ENCODE measurements at places on chromosomes 1 and 21.

DNA sequence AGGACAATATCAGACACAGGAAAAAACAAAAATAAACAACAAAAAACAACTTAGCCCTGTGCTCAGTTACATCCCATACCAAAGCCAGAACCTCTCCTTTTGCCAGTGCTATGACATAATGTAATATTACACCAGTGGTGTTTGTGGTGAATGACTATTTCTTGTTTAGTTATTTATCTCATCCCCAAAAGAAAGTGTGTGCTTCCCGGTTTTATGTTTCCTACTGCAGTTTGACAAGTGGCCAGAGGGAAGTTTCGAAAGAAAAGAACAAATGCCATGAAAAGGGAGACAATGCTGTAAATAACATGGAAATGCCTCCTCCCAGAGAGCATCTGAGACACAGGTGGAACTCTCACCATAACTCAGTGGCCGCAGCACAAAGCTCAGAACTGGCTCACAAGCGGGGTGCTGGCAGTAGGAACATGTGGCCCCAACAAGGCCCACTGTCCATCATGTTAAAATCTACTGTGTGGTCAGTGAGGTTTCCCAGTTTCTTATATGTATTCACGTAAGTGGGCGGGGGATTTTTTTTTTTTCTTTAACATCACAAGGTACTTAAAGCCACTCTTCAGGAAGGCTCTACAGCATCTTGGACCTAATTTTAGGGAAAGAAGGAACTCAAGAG lies 158.2 kb downstream of the BARHL2 start:
- DNase-seq = no peak

GRCh38 chr1:32813941-32814739 lies 3.0 kb downstream of the YARS1 start:
- no peak for DNase-seq

GRCh38 chr1:118291661-118292060 lies 106.6 kb upstream of the SPAG17 start:
- DNase-seq = no peak

GRCh38 chr1:217647791-217648190 lies 16.6 kb downstream of the SPATA17 start:
- no peak for DNase-seq

DNA sequence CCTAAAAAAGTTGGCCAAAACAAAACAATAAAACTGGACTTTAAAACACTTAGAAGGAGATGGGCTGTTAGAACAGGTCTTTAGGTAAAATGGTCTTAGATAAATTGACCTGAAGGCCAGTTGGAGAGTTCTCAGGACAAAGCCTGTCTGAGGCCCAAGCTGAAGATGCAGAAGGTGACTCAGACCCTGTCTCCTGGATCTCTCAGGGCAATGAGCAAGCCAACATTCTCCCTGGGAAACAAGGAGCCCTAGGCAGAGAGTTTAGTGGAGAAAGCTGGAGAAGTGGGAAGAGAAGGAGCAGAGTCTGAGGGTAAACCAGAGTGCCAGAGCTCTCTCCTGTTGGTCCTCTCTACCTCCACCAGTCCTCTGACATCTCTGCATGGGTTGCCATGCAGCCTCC lies 70.1 kb downstream of the FCRL5 start:
- DNase-seq = no peak

GRCh38 chr1:156463874-156464273 lies 36.7 kb downstream of the MEF2D start:
- no peak for DNase-seq

DNA sequence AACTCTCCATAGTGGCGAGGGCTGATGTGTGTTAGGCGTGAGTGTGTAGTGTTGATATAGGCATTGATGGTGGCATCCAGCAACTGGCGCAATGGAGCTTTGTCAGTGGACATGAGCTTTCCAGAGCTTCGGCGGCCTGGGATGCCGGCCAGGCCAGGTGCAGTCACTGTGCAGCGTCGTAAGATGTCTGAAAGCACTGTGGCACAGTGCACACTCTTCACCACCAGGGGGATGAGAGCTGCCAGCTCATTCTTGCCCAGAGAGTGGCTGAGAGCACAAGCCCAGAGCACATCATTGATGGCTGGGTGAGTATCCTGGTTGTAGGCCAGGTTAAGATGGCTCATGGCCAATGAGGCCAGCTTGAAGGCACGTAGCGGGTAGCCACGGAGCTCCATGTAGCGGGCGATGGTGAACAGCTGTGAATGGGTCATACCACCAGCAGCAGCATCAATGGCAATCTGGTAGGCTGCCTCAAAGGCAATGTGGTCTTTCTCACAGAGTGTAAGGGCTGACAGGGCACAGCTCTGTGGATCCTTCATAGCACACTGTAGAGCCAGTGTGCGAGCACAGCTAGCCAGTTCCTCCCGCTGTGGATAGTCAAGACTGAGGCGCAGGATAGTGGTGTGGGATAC lies 6.7 kb downstream of the UROD start:
- DNase-seq = peak; percentile 69

DNA sequence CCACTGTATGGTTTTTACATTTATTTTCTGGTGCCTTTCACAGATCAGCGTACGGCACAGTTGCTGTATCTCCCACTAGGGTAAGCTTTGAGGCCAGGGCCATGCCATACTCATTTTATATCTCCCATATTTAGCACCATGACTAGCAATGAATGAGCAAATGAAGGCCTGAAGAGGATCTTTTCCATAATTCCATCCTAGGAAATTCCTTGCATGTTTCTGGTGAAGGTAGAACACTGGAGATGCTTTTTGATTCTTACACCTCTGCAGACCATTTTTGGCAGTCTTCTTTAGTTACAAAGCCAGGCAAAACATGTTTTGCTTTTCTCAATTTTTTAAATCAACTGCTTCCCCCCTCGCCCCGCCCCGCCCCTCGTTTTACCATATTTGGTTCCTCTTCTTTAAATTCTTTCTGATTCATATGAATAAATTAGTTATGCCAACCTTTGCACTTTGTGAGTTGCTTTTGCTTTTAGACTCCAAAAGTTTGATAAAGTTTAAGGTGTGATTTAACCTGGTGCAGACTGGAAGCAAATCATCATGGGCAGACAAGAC lies 78.9 kb upstream of the AK4 start:
- peak; percentile 11 for DNase-seq

DNA sequence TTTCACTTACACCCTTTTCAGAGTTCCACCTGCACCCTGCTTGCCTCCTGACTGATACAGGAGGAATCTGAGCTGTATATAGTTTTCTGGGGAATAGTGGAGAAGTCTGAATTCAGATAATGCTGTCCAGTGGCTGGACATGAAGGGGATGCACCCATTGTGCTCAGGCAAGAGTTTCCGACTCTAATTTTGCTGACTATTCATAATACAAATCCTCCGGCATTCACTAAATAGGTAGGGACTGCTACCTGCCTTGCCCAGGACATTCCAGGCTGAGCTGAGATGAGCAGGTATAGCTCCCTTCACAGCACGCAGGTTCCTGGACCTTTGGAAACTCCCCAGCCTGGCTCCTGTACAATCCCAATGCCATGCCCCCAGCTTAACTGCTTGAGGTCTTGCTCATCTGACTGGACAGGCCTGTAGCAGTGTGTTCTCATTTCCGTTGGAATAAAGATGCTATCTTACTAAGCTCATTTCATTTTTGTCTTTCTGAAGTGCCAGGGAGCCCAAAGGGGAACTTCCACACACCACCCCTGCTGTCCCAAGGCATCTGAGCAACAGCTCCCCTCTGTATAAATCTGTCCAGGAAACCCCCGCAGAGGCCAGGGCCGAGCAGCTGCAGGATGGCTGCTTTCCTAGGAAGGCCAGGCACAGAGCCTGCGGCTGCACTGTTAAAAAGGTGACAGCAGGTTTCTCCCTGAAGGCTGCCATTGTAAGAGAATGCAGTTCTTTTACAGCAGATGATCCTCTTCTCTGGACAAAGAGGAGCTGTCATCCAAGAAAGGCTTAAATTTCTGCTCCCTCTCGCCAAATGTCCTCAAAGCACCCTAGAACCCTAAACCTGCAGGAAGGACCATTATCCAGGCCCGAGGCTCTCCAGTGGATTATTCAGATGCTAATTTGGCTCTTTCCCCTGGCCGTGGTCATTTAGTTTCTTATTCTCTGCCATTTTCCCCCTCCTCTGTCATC lies 21.7 kb upstream of the VASH2 start:
- no peak for DNase-seq

DNA sequence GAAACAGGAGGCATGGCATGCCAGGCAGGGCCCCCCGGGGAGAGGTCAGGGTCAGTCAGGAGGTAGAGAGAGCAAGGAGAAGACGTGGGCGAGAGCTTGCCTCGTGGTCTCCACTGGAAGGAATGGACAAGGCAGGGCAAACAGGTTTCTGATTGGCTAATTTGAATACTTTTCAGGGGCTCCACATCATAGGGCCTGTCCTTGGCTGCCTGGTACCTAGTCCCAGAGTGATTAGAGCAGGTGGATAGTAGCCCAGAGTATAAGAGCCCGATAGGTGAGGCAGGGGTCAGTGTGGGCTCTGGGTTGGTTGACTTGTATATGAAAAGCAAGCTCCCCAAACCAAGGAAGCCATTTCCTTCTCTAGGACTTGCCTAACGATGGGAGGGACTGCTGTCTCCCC lies 178.6 kb downstream of the ZP4 start:
- DNase-seq = no peak

DNA sequence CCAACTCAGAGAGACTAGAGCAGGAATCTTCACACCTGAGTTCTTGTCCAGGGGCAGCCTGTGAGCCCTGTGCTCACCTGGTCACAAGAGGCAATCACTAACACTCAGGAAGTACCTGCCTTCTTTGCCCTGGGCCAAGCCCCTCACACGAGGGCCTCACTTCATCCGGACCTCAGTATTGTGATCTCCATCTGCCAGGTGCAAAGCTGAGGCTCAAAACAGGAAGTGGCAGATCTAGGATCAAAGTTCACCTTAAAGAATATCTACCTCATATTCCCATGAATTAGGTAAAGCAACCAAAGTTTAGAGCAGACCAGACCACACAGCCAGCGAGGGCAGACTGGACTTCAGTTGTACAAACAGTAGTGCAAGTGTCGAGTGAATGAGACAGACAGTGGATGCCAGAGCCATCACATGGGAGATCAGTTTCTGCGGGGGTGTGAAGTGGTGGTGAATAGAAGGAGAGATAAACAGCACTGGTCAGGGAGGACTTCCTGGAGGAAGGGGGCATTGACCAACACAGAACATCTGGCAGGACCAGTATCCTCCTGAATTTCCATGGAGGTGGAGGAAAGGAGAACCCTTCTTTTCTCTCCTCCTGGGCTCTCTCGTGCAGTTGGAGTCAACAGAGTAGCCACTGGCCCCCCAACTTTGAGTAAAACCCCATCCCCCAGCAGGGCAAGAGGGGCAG lies 116.6 kb upstream of the ZBTB40 start:
- no peak for DNase-seq

- no peak for DNase-seq
These were observed 12.1 kb downstream of the EPHA2 start for GRCh38 chr1:16143566-16144324.

DNA sequence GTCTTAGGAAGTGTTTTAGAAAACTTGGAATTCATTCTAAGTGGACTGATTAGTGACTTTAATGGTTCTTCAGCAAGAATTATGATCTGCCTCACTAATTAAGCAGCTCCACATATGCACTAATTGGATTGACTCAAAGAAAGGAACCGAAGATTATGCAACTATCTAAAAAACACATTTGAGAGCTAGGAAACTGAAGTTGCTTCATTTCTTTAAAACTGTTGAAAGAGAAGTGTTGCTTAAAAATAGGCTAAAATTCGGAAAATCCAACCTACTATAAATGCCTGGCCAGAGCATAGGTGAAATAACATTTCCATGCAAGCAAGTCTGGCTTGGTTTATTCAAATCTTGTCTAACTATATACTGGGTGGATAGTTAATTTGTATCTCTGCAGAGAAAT lies 502.9 kb upstream of the ZRANB2 start:
- DNase-seq = no peak

GRCh38 chr1:58469016-58469415 lies 77.5 kb downstream of the OMA1 start:
- DNase-seq = no peak

DNA sequence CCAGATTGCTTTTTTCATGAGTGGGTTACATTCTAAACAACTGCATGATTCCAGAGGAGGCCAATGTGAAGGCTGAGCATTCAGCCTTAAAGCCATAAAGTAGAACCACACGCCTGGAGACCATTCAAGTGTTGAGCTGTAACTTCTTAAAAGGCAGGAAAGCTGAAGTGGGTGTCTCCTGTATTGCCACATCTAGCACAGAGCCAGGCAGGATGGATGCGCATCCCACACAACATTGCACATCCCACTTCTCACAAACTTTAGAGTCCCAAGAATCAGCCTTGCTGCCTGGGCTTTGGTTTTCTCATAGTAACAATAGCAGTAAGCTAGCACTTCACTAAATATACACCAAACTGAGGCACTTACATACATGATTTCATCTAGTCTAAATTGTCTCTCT lies 151.7 kb downstream of the DAB1 start:
- no peak for DNase-seq
